Endothelial cell of umbilical vein (primary cell): ENCODE measurements at places on chromosomes 5 and 9.

DNA sequence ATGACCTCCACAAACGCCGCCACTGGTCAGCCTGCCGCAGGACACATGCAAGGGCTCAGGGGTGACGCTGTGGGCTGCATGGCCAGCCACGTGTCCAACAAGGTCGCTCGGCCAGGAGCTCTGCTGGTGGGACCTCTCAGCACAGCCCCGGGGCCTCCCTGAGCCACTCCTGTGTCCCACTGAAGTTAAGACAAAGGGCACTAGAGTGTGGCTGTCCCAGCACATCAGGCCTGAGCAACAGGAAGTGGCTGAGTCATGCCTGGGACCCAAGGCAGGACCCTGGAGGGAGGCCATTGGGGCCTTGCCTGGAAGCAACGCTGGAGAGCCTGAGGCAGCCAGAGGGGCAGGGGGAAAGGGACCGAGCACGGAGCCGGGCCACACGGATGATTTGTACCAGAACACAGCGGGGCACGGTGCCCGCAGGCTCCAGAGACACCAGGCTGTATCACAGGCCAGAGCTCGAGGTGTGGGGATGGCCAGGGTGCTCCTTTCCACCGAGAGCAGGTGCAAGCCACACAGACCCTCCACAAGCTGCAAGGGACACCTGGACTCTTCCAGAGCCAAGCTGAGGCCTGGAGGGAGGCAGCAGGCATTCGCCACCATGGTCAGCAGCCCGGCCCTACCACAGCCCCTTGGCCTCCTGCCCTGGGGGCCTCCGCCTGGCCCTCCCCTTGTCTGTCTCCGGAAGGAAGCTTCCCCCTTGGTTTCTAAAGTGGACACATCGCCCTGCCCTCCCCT lies 6.5 kb upstream of the TMEM210 start:
- DNase-seq: no peak

- DNase-seq: no peak
Measured at GRCh38 chr5:72508241-72509170, 1.3 kb upstream of the ZNF366 start.

- DNase-seq: no peak
Measured at GRCh38 chr9:14941501-14942405, 31.5 kb upstream of the FREM1 start.

- no peak for DNase-seq
Measured at GRCh38 chr5:135743181-135743580, 91.3 kb upstream of the SLC25A48 start.

- peak; percentile 57 for DNase-seq
Measured at GRCh38 chr5:56900858-56901578, 8.4 kb upstream of the SETD9 start.

DNA sequence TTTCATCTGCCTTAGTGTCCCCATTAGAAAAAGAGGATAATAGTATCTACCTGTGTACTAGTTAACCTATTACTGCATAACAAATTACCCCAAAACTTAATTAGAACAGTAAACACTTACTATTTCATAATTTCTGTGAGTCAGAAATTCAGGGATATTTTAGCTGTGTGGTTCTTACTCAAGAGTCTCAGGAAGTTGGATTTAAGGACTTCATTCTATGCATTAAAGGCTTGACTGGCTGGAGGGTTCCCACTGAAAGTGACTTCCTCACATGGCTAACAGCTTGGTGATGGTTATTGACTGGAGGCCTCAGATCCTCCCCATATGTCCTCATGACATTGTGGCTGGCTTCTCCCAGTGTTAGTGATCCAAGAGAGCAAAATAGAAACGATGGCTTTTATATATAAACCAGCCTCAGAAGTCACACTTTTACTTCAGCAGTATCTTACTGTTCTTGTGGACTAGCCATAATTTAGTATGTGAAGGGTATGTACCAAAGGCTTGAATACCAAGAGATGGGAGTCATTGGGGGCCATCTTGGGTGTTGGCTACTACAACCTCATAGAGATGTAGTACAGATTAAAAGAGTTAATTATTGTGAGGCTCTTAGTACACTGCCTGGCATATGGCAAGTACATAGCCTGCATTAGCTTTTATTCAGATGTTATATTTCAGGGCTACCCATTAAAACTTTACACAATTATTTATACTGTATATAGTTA lies 9.9 kb downstream of the RAD23B start:
- no peak for DNase-seq

DNA sequence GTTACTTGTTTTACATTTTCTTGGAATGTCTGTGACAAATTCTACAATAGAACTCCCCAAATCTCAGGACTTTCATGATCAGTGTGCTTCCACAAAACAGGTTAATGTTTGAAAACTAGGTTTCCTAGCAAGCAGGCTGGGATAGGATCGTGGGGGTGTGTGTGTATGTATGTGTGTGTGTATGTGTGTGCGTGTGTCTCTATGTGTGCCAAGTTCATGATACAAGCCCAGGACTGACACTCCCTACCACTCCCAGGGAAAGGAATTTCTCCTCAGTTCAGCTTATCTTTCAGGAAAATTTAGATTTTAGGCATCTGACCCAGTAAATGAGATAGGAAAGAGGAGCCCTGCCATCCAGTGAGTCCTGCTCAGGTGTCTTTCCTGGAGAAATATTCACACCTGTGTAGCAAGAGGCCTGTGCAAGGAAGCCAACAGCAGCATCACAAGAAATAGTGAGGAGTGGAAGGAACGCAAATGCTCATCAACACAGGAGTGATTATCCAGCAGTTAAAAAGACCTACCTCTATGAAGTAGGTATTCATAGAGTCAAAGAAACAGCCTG lies 13.8 kb upstream of the ABLIM3 start:
- DNase-seq: no peak

DNA sequence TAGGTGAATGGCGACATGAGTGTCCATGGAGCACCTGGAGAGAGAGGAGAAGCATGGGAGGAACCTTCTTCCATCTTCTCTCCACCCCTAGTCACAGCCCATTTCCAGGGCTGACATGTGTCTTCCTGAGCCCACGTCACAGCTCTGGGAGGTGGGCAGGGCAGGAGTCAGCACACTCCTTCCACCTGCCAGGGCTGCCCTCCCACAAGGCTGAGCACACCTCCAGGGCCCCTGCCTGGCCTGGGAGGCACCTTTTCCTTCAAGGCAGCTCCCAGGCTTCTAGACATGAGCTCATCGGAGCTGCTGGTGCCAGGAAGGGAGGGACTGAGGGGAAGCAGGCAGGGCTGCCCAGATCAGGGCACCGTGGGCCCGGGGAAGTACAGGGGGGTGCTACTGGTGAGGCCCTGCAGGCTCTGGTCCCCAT lies 13.6 kb upstream of the SYNPO start:
- peak; percentile 76 for DNase-seq

DNA sequence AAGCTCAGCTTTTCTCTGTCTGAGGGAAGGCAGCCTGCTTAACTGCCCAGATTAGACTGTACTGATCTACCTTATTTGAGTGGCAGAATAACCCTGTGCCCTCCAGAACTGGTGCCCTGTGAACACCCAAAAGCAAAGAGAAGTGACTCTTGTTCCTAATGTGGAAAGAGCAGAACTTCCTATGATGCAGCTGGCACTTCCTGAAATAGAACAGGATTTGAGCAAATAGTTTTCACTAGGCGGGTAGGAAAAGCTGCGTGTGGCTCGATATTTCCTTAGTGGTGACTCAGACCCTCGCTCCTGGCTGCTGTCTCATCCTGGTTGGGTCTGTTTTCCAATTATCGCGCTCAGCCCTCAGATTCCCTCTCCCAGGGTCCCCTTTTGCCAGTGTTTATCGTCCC lies 89.9 kb downstream of the SH3TC2 start:
- peak; percentile 92 for DNase-seq

GRCh38 chr5:177972613-177973012 lies 23.4 kb downstream of the PROP1 start:
- no peak for DNase-seq

DNA sequence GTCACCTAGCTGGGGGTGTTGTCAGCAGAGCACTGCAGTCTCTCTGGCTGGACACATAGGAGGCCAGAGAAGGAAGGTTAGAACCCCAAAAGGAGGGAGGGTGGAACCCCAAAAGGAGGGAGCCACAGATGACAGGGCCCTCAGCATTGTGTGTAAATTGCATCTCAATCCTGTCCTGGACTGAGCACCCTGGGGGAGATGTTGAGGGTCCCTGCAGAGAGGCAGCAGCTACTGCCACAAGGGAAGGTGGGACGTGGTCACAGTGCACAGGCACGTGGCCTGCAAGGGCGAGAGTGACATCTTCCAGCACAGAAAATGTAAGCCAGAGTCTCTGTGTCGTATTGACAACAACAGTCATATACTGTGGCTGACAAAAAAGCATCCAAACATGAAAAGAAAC lies 36.5 kb upstream of the CEP72 start:
- no peak for DNase-seq

DNA sequence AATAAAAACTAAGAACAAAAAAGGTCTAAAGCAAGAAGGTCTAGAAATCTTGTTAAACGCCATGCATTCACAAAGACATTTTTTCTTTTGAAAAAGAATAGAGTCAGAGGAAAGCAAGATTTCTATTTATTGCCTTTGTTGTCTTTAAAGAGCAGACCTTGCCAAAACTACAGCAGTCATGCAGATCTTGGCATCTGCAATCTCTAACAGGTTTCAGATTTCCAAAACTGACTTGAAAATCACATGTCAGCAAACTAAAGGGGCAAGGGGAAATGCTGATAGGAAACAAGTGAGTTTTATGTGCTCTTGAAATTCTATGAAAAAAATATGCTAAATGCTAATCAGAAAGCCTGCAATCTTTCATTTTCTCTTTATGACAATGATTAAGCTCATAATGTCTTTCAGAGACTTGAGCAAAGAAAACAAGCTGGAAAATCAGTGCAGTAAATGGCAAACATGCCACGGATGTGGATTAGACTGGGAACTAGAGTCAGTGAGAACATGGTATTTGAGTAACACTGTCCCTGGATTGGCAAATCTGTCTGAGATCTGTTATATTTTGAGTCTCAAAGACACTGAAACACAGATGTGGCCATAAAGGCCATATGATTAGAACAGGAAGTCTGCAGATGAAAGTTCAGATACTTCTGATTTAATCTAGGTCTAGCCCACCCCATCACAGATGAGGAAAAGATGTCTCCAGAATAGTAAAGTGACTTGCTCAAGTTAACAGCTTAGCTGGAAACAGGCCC lies 361.4 kb upstream of the RPS23 start:
- DNase-seq: peak; percentile 30

DNA sequence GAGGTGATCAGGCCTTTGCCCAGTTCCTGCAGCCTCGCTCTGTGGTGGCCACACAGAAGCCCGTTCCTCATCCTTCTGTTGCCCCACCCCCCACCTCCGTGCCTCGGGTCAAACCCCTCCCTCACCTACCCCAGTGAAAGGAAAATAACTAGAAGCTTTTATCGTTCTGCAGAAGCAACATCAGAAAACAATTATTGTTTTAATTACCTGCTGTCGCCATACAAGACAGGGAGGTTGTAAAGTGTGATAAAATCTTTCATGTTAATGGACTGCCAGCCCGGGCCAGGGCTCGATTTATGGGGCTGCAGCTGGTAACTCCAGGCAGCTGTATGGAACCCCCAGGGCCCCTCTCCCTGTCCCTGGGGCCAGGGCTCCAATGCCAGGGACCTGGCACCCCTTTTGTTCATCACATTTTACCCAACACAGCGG lies 20.6 kb downstream of the UNC5A start:
- no peak for DNase-seq

GRCh38 chr5:160970605-160971191 lies 118.7 kb upstream of the ATP10B start:
- no peak for DNase-seq

DNA sequence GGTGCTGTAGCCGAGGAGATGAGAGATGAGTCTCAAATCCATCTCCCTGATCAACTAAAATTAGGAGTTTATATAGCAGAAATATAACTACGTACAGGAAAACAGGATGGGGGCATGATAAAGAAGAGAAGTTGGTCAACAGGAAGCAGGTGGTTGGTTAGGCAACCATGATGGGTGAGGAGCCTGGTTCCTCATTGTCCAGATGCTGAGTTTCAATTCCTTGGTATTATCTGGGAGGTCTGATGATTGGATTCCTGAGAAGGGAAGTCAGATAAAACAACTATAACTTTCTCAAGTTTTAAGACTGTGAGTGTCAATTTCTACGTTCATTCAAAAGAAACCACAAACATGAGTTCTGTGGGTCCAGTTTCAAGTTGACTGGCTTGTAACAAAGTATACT lies 323.9 kb downstream of the MTRR start:
- DNase-seq: no peak

DNA sequence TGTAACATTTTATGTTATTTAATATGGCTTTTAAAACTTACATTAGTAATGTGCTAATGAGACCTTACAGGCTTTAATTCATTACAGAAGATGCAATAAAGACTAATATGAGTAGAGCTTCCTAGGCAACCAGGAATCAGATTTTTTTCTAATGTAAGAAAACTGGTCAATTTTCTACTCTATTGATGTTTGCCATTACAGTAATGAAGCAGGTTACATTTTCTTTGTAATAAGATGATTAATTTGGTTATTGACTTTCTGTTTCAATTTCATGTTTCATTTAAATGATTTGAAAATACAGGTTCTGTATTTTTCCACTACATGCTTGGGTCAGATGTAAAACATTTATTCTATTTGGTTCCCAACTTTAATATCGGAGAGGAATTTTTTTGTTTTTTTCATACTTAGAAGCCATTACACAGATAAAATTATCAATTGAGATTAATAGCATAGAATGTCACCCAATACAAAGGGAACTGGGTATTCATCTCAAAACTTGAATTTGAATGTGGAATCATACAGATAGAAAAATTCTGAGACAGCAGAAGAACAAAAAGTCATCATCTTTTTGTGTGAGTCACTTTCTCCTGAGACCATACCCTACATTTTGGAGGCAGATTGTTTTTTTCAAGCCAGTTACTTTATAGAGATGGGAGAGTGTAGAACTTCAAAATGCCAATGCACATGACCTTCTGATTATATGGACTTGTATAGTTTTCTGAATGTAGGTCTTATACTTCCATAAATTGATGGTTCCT lies 133.6 kb upstream of the HMHB1 start:
- no peak for DNase-seq

DNA sequence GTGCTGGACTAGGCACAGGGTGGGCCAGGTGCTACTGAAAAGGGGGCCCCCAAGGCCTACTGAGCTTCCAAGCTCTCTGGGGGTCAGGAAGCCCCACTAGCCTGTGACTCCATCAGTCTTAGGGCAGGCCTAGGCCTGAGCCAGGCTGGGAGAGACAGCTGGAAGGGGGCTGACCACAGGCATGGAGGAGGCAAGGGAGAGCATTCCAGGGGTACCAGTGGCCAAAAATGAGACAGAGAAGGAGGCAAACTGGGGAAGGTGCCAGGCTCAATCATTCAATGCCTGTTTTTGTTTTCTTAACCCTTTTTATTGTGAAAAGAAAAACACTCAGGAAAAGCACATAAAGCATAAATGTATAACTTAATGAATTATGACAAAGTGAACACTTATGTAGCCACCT lies 26.2 kb upstream of the TCF7 start:
- DNase-seq: no peak

GRCh38 chr9:110050925-110051355 lies 157.0 kb downstream of the C9orf152 start:
- DNase-seq: peak; percentile 73
